ENCODE measurements at places on chromosomes 13 and 19.
A peak's percentile ranks its signal among the peaks of the same experiment; 100 is the strongest.

DNA sequence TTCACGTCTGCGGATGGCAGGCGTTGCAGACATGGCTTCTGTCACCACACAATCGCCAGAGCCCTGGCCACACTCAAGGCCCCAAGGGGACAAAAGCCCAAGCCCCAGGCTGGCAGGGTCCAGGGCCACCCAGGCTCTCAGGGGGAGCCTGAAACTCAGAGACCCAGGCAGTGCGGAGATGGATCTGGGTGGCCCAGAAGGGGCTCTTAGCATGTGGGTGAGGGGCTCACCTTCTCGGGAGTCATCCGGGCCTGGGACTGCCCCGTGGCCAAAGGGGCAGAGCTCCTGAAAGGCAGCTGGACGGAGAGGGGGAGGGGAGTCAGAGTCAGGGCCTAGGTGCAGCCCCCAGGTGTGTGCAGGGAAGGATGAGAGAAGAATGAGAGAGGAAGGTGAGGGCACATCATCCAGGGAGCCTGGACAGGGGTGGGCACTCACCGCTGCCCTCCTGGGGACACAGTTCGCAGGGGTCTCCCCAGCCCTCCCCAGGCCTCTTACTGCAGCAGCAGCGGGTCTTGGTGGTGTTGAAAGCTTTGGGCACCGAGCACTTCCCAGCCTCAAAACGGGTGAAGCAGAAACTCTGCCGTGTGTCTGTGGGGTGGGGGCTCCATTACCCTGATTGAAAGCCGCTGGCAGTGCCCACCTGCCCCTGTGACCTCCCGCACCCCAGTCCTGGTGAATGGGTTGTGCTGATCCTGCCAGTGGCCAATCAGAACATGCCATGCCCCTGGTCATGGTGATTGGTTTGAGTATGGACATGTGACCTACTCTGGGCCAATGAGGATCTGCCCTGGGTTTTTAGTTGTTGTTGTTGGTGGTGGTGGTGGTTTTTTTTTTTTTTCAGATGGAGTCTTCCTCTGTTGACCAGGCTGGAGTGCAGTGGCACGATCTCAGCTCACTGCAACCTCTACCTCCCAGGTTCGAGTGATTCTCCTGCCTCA is 37.4 kb downstream of the CCL25 start:
- DNase-seq = no peak

GRCh38 chr19:19185853-19186740 is 5.9 kb downstream of the BORCS8 start:
- DNase-seq = no peak

GRCh38 chr13:108249150-108249549 is 20.4 kb upstream of the TNFSF13B start:
- no peak for DNase-seq

DNA sequence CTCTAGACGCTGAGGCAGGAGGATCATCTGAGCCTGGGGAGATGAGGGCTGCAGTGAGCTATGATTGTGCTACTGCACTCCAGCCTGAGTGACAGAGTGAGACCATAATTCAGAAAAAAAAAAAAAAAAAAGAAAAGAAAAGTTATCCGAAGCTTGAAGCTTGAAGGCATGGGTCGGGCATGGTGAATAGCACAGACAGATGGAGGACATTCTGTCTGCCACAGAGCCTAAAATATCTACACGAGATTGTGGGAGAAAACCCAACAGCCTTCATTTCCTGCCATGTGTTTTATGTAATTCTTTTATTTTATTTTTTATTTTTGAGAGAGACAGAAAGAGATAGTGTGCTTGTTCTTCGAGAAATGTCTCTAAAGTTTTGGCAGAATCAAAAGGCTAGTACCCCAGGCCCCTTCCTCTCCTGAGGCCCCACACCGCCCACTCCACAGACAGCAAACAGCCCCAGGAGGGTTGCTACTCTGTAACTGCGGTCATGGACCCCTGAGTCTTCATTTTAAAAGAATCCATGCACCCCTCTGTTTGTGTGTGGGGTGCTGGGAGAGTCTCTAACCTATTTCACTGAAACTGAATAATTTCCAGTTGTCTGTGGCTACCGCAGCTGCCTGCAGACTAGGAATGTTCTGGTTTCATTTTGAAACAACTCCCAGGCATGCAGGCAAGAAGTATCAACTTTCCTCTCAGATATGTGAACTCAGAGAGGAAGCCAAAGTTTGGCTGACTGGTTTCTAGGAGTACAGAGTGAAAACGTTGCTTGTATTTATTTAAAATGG is 38.4 kb upstream of the RCBTB2 start:
- no peak for DNase-seq

- no peak for DNase-seq
Observed at GRCh38 chr13:112957295-112957677, 11.7 kb upstream of the MCF2L start.

- DNase-seq = peak; percentile 88
Observed at GRCh38 chr13:114132419-114133121, at the start of gene RASA3. RASA3 (minus strand) TSS chr13:114132623; CDS start chr13:114132489, 134 bp downstream.

- DNase-seq = no peak
Observed at GRCh38 chr13:42821437-42821836, 40.1 kb downstream of the FAM216B start.

GRCh38 chr13:30712536-30713532 is 22.5 kb upstream of the ALOX5AP start:
- DNase-seq = no peak

GRCh38 chr13:48776401-48776800 is 122.7 kb downstream of the CYSLTR2 start:
- no peak for DNase-seq

DNA sequence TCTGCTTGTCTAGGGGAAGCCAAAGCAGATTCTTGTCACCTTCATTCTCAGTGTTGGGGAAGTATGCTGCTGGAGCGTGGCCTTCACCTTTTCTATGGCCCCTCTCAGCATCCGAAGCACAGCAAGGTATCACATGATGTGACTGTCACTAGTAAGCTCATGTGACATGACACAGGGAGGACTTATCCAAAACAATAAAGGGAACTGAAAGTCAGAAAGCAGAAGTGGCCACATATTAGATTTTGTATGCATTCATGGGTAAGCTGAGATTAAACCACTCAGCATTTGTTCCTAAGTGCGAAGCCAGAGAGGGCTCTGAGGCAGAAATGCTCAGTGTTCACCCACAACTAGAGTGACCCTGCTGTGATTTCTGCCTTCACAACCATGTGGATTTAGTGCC is 72.8 kb upstream of the PCDH8 start:
- DNase-seq = peak; percentile 19

DNA sequence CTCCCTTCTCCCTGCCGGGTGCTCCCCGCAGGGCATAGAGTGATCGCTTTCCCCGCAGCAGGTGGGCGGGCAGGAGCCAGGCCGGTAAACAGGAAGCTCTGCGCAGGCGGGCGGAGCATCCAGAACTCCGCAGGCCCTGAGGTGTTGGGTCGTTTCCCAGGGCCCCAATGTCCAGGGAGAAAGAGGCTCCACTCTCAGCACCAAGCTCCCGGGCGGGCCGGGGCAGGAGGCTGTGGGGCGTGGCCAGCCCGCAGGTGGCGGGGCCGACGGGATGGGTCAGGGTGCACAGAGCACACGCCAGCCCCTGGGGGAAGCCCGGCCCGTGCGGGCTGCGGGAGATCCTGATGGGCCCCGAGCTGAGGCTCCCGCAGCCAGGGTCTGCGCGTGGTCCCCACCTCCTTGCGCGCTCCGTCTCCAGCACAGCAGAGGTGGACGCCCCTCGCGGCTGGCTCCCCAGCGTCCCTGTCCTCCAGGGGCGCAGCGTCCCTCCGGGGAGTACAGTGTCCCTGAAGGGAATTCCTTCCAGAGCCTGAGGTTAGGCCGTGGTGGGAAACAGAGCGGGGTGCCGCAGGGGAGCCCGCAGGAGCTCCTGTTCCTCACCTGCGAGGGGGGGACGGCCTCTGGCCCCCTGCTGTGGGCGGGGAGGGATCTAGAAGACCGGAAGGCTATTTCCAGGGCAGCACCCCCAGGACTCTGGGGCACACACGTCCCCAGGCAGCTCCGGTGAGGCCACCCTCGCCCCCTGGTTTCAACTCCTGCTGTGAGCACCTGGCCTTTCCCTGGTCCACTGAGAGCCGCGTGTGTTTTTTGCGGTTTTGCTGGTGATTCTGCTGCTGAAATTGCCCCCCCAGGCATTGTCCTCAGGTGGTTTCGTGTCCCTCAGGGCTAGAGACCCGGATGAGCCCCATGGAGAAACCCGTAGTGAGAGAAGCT is 12.2 kb downstream of the PIP5K1C start:
- no peak for DNase-seq

DNA sequence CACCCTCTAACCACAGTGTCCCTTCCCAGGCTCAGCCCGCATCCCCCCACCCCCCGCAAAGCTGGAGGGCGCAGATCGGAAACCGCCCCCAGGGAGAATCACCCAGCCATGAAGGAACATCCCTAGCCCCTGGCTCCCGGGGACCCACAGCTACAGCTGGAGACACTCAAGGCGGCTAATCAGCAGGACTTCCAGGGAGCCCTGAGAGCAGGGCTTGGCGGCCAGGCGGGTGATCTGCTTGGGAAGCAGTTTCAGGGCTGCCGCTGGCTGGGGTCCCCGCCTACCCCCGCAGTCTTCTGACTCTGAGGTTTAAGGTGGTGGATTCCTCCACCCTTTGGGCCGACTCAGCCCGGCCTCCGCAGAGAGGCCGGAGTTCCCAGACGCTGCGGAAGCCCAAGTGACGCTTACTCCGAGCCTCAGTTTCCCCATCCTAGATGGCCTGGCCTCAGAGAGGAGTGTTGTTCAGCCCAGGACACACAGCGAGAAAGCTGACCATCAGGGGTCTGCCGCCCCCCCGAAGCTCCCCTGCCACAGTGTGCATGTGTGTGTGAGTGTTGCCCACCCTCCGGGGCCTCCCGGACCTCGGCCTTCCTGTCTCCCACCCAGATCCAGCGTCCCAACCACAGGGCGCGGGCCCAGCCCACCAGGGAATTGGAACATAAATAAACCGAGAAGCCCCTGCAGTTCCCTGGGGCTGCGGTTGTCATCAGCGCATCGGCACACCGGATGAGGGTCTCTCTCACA is 9.8 kb downstream of the FUT6 start:
- DNase-seq = no peak

DNA sequence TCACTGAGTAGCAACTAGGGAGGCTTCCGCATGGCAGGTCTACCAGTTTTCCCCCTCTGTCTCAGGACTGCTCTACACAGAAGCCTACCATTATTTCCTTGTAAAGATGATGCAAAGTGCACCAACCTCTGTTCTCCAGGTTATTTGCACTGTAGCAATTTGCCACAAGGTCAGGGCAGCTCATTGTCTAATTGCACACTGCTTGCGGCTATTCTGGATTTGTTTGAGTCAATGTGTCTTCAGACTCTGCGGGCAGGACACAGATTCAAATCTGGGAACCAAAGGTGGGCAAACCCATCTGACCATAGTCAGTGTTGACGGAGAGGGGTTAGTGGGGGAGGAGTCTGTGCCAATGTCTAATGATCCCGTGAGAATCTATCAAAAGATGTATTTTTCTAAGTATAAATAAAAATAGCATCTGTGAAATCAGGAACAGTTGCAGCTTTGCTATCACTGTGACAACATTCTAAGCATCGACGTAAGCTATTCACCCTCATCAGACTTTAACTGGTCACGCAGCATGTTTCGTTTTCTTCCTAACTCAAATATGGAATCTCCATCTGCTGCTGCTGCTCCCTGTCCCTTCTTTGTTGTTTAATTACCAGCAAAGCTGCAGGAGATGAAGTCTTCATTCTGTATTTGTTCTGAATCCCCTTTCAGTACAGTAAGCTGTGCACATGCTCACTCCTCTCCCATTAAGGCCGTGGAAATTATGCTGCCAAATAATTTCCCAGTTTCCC is 26.4 kb downstream of the CYSLTR2 start:
- DNase-seq = no peak

DNA sequence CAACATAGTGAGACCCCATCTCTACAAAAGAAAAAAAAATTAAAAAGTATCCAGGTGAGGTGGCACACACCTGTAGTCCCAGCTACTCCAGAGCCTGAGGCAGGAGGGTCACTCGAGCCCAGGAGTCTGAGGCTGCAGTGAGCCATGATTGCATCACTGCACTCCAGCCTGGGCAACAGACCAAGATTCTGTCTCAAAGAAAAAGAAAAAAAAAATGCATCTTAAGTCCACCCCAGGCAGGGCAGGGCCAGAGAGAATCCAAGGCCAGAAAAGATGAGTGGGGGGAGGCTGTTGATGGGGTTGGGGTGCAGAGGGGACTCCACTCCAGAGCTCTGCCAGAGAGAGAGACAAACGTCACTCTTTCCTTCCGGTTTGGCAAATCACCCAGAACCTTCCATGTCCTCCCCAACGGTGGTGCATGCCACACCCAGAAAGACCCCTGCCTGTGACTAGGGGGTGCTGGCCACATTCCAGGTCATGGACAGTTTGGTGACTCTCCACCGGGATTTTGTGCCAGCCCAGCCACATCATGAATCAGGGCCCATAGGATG is 431 bp downstream of the FUT3 start:
- no peak for DNase-seq

GRCh38 chr13:79376843-79377242 is 29.2 kb downstream of the RBM26 start:
- DNase-seq = no peak

GRCh38 chr19:14021474-14021873 is 6.5 kb upstream of the RLN3 start:
- DNase-seq = no peak

GRCh38 chr13:98216135-98216565 is 39.1 kb upstream of the RNF113B start:
- DNase-seq = no peak

DNA sequence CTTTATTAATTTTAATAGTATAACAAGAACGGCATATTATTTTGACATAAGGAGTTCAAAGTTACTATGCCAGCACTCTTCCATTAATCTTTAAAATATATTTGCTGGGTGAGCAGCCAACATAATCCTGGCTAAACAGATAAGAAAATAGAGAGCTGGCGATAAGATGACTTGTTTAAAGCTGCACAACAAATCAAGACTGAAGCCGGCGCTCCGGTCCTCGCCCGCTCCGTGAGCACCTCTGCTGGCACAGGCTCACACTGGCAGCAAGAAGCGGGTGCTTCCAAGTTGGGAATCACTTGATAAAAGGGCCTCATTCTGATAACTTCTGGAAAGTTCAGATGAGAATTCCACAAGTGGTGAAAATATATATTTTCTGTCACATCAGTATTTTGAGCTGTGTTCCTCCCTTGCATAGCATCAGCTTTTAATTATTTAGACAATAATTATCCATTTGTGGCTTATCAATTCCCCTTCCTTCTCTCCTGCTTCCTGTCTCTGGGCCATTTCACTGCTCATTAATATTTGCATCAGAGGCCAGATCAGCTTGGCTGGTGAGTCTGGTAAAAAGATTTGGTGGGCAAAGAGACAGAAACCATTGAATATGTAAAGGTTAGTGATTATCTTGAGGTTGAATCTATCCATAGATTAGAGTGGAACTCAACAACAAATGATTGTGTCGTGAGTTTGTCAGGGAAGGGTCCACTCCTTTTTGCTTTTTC is 205.3 kb downstream of the MZT1 start:
- DNase-seq = no peak

GRCh38 chr13:111514610-111515306 is 194.3 kb downstream of the TEX29 start:
- DNase-seq = no peak

GRCh38 chr13:97549201-97549600 is 115.2 kb downstream of the RAP2A start:
- DNase-seq = no peak

DNA sequence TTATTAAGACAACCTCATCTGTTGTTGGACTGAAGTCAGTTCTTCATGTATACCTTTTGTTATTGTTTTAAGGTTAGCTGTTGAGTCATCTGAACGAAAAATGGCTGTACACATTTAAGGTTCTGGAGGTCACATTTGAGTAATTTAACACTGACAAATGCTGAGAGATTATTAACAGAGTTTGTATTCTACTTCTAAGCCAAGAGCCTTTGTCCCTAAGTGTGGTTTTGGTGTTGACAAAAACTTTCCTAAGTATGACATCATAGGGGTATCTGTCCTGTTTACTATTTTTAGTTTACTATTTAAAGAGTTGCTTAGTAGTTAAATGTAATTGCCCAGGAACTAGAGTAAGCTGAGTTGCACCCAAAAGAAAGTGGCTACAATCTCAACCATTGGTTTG is 71.9 kb downstream of the CDK8 start:
- DNase-seq = peak; percentile 2

Data from GM19239 (cell line).